ENCODE measurements at places on chromosomes 5 and 9. TPM values are rescaled to one million over a fixed set of nuclear protein-coding genes. Genes with fewer than 3 reads are reported as not detected.
A peak's percentile ranks its signal among the peaks of the same experiment; 100 is the strongest.

GRCh38 chr9:101220341-101220740 is 164.5 kb downstream of the BAAT start:
- no peak for DNase-seq

GRCh38 chr5:32601623-32602295 is 16.4 kb downstream of the SUB1 start:
- no peak for DNase-seq

The FGF18 gene
- total RNA-seq = 0.81 TPM

DNA sequence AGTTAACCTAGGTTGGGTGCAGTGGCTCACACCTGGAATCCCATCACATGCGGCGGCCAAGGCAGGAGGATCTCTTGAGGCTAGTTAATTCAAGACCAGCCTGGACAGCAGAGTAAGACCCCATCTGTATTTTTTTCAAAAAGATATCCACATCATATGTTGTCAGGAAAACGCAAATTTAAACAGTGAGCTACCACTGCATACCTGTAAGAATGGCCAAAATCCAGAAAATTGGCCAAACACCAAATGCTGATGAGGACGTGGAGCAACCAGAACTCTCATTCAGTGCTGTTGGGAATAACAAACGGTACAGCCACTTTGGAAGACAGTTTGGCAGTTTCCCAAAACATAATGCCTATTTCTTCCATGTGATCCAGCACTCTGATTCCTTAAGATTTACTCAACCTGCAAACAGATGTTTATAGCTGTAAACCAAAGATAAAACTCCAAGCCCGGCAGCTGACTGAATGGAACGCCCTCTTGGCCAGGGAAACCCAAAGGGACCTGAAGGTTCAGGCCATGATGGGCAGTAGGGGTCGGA is 12.4 kb downstream of the CEL start:
- no peak for DNase-seq

The BTNL8 gene
- not detected for total RNA-seq

The SV2C gene
- total RNA-seq = 0.60 TPM

The CDC37L1 gene
- 18.3 TPM for total RNA-seq

- DNase-seq = peak; percentile 45
These were observed 51.4 kb downstream of the FAM114A2 start for GRCh38 chr5:153987301-153987700.

DNA sequence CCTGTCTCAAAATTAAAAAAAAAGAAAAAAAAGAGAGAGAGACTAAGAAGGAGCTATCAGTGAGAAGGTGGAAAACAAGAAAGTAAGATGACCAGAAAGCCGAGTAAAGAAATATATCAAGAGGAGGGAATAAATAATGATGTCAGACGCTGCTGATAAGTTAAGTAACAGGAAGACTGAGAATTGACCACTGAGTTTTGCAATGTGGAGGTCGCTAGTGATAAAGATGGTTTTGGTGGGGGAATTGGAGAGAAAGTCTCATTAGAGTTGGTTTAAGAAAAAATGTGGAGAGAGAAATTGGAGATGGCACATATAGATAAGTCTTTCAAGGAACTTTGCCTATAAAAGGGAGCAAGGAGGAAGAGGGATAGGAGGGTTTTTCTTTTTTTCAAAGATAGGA is 91.9 kb downstream of the RAD23B start:
- DNase-seq = no peak

The BASP1 gene
- 77.8 TPM for total RNA-seq

The SLCO4C1 gene
- total RNA-seq = 1.2 TPM

- DNase-seq = no peak
These were observed 159.8 kb upstream of the PLCXD3 start for GRCh38 chr5:41670216-41670615.

- peak; percentile 46 for DNase-seq
These were observed 18.4 kb upstream of the F2RL2 start for GRCh38 chr5:76641514-76642120.

GRCh38 chr5:111676466-111676865 is 80.5 kb downstream of the NREP start:
- no peak for DNase-seq

Measured in ureter (tissue), 1 donor.